ENCODE measurements at places on chromosomes 7 and 10. TPM values are rescaled to one million over a fixed set of nuclear protein-coding genes. Genes with fewer than 3 reads are reported as not detected.

Gene NPC1L1
- 0.16 TPM for total RNA-seq

Gene PPP1R3C
- total RNA-seq, result not detected

Gene MINDY4
- total RNA-seq, result 0.94 TPM

Gene OPTN
- total RNA-seq, result 43.9 TPM

Gene TASOR2
- total RNA-seq, result 81.6 TPM

Gene ZNF37A
- total RNA-seq, result 28.2 TPM

Gene PBLD
- 1.7 TPM for total RNA-seq

Gene ACBD7
- not detected for total RNA-seq

Gene PON1
- not detected for total RNA-seq

Gene TMEM176B
- total RNA-seq, result not detected

Gene HSPA12A
- not detected for total RNA-seq

Gene MALRD1
- 0.30 TPM for total RNA-seq

Gene AZGP1
- not detected for total RNA-seq

Gene CDC123
- total RNA-seq, result 42.9 TPM

Gene EXOSC1
- total RNA-seq, result 50.6 TPM

Gene CXCL12
- total RNA-seq, result not detected

Gene EPO
- not detected for total RNA-seq

Gene C10orf143
- 17.5 TPM for total RNA-seq

Gene UCN3
- total RNA-seq, result not detected

Gene KLF14
- total RNA-seq, result not detected

Gene FAM24B
- 18.5 TPM for total RNA-seq

Gene NME8
- total RNA-seq, result not detected
